ENCODE measurements at places on chromosomes 11 and 22. TPM values are rescaled to one million over a fixed set of nuclear protein-coding genes. Genes with fewer than 3 reads are reported as not detected.

The CCDC116 gene
- total RNA-seq, result 0.33 TPM

The MMP12 gene
- total RNA-seq, result not detected

The DGCR6 gene
- total RNA-seq, result 0.59 TPM

The SUSD2 gene
- total RNA-seq, result 0.65 TPM

The OR2AT4 gene
- not detected for total RNA-seq

The OR51I1 gene
- not detected for total RNA-seq

The LRRN4CL gene
- 0.16 TPM for total RNA-seq

The UBQLNL gene
- 0.11 TPM for total RNA-seq

The HSCB gene
- 18.5 TPM for total RNA-seq

The RIMBP3B gene
- total RNA-seq, result 0.35 TPM

The GLB1L3 gene
- 11.7 TPM for total RNA-seq

The ACRV1 gene
- total RNA-seq, result not detected

The UCP3 gene
- total RNA-seq, result 0.69 TPM

The SYVN1 gene
- total RNA-seq, result 24.3 TPM

The POLR2F gene
- total RNA-seq, result 70.5 TPM

The LRRC56 gene
- total RNA-seq, result 0.98 TPM

The MN1 gene
- total RNA-seq, result 0.05 TPM

The RASSF7 gene
- total RNA-seq, result 16.8 TPM

The MAJIN gene
- total RNA-seq, result 1.6 TPM

The NTM gene
- not detected for total RNA-seq

The DNAJB7 gene
- total RNA-seq, result not detected

The OR8D2 gene
- not detected for total RNA-seq

The CPT1B gene
- 42.5 TPM for total RNA-seq

The TMEM109 gene
- 89.1 TPM for total RNA-seq

The DENND6B gene
- 2.8 TPM for total RNA-seq

The ACTN3 gene
- total RNA-seq, result 0.27 TPM

The OR5J2 gene
- total RNA-seq, result not detected

The VPREB3 gene
- 0.80 TPM for total RNA-seq

The PRR33 gene
- total RNA-seq, result 0.09 TPM

The CHADL gene
- 0.11 TPM for total RNA-seq
